ENCODE measurements at places on chromosomes 12 and 14. TPM values are rescaled to one million over a fixed set of nuclear protein-coding genes. Genes with fewer than 3 reads are reported as not detected.

The IFT43 gene
- total RNA-seq, result 11.6 TPM

GRCh38 chr14:54570631-54571415 lies 3.9 kb downstream of the SAMD4A start:
- no peak for DNase-seq

- DNase-seq, result no peak
These were observed 52.1 kb upstream of the AEBP2 start for GRCh38 chr12:19387161-19387560.

- no peak for DNase-seq
These were observed 758.3 kb downstream of the C12orf50 start for GRCh38 chr12:87270919-87271318.

DNA sequence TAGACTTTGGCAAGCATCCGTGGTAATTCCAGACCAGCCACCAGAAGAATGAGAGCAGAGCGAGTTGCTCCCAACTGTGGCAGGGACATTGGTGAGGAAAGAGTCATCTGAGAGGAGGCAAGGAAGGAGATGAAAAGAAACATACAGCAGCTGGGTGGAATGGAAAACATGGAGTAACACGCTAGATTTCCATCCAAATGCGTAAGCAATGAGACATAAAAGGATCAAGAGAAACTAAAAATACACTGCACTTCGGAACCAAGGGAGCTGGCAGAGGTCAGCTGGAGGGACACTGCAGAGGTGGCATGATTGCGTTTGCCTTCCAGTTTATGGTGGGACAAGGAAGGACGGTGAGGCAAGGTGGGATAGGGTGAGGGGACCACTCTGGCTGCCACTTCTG lies 82.9 kb downstream of the DDX51 start:
- no peak for DNase-seq

The TPH2 gene
- not detected for total RNA-seq

DNA sequence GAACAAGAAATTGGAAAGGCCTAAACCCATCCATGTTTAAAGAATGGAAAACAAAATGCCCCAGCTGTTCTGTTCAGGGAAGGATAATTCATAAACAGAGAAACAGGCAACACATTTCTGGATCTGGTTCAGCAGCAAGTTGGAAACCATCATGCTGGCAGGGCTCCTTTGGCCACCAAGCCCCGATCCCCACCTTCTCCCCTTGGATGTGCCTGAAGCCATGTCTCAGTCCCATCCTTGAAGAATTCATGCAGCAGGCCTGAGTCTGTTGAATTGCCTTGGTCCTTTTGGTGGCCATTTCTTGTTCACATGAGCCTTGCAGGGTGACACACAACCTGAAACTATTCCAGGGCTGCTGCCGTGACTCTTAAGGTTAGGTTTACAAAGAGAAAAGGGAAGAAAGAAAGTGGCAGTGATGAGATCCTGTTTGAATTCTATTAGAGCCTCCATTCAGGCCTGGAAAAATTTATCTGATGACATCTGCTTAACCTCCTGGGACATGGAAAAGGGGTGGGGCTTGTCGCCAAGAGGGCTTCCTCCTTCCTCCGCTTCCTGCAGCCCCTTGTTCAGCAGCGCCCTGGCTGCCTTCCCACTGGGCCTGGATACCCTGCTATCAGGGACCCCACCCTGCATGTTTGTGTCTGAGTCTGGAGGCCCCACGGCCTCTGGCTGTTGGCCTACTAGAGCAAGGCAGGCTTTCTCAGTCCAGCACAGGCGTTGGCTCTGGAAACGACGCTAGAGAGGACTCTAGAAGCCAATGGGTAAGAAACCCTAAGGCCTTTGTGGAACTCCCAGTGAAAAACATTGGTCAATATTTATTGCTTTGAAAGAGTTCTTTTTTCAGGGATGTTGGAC lies 341.9 kb downstream of the C12orf75 start:
- peak; percentile 82 for DNase-seq

GRCh38 chr12:106673141-106673540 lies 90.3 kb downstream of the RFX4 start:
- no peak for DNase-seq

- no peak for DNase-seq
These were observed 128.3 kb upstream of the PRMT8 start for GRCh38 chr12:3362737-3363136.

The LMNTD1 gene
- not detected for total RNA-seq

The EEA1 gene
- 8.2 TPM for total RNA-seq

All from stomach (tissue), 19 donors.